ENCODE measurements at places on chromosomes 11 and 22.

DNA sequence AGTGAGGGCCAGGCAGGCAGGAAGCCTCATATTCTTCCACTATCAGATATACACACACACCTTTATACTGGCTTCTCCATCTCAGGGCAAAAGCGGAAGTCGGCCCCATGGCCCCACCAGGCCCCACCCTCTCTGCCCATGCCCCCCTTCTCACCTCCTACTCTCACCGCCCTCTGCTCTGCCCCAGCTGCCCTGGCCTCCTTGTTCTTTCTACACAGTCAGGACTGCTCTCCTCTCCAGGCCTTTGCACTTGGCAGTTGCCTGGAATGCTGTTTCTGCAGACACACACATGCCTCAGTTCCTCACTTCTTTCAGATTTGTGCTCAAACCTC is 25.3 kb downstream of the OTOG start:
- no peak for DNase-seq

DNA sequence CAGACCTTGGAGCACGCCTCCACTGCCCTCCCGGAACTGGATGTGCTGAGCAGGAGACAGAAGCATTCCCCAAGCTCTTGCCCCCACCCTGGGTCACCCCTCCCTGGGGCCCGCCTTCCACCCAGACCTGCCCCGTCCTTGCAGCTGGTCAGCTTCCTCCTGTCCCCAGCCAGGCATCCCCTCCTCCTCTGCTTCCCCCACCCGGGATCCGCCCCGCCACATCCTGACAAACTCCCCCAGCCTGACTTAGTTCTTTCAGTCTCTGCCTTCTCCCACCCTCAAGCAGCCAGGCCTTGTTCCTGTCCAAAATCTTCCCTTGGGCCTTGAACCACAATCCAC is 1.1 kb upstream of the PLXNB2 start:
- no peak for DNase-seq

GRCh38 chr11:100297516-100297915 is 389.6 kb upstream of the ARHGAP42 start:
- DNase-seq = no peak

- no peak for DNase-seq
Measured at GRCh38 chr22:18078329-18079041, 695 bp downstream of the PEX26 start.

- no peak for DNase-seq
Measured at GRCh38 chr11:74532501-74533246, 39.1 kb upstream of the LIPT2 start.

- DNase-seq = no peak
Measured at GRCh38 chr11:100757646-100758045, 70.6 kb downstream of the ARHGAP42 start.

- DNase-seq = no peak
Measured at GRCh38 chr11:83042964-83043711, 28.6 kb downstream of the RAB30 start.

GRCh38 chr11:75286826-75287465 is 46.4 kb downstream of the TPBGL start:
- DNase-seq = no peak

GRCh38 chr11:24407733-24408132 is 89.1 kb upstream of the LUZP2 start:
- DNase-seq = no peak

DNA sequence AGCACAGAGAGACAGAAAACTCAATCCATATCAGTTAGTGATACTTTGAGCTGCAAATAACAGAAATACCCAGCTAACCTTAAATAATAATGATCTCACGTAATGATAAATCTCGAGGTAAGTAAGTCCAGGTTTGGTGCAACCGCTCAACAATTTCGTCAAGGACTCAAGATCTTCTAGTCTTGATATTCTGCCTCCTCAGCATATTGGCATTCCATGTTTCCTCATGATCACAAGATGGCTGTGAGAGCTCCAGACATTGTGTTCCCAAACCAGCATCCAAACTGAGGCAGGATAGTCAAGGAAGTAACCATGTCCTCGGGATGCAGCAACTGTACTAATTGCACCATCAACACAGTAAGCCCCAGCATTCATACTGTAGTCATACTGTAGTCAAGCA is 7.5 kb upstream of the LARGE1 start:
- DNase-seq = no peak

- DNase-seq = no peak
Measured at GRCh38 chr11:69912911-69913451, 93.8 kb upstream of the FGF3 start.

DNA sequence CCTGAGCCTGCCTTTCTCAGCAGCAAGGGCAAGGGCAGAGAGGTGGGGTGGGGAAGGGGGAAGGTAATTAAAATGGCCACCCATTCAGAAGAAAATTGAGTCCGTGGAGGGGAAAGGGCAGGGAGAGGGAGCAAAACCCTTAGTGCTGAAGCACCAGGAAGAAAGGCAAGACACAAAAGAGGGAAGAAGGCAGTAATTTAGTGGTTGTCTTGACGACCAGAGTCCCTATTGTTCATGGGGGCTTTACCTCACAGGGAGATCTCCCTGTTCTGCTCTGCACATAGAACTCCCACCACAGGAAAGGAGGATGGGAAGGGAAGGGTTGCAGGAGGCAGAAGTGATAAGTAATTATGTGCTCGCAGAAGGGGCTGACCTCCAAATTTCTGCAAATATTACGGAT is 23.4 kb downstream of the SNX19 start:
- no peak for DNase-seq

DNA sequence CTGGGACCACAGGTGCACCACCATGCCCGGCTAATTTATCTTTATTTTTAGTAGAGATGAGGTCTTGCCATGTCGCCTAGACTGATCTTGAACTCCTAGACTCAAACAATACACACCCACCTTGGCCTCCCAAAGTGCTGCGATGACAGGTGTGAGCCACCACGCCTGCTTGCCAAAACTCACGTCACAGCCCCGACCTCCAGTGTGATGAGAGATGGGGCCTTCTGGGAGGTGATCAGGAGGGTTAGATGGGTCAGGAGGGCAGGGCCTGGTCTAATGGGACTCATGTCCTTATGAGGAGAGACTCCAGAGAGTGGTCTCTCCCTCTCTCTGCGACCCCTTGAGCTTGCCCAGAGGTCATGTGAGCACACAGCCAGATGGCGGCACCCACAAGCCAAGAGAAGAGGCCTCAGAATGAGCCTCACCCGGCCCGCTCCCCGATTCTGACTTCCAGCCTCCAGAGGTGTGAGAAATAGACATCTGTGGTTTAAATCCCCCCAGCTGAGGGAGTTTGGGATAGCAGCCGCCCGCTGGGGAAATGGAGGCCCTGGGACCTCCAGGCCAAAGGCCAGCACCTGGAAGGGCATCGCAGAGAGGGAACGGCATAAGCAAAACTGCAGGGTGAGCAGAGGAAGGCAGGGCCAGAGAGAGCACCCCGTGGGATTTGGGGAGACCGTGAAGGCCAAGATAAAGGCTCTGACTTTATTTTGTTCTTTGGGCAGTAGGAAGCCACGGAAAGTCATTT is 24.1 kb upstream of the GAL start:
- DNase-seq = no peak

DNA sequence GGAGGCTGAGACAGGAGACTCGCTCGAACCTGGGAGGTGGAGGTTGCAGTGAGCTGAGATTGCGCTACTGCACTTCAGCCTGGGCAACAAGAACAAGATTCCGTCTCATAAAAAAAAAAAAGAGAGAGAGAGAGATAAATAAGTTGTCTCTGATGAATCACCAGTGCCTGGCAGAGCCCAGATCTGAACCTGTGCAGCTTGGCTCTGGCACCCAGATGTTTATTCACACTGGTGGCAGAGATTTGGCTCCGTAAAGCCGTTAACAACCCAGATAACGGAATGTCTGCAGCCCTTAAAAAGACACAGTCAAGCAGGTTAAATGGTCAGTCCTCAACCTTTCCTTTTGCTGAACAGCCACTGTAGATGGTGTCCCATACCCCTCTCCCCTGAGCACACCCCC is 33.5 kb upstream of the RTL6 start:
- DNase-seq = no peak

DNA sequence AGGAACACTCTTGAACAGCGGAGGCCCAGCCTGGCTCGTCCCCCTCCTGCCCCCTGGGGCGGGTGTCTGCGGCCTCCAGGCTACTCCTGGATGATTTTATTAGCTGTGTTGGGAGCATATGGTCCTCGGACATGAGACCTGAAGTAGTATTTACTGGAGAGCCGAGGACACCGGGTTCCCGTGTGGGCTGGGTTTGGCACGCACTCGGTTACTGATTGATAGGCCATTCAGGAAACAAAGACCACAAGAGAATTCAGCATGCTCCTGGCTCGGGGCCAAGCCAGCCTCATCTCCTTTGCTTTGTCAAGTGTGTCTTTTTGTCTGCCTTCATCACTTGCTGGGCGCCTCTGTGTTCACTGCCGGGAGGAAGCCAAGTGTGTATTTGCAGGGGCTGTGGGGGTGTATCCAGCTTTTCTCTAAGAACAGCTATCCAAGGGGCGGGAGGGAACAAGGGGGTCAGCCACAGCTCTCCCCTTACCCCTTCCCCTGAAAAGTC is 9.7 kb downstream of the FXYD2 start:
- DNase-seq = peak; percentile 57

- DNase-seq = no peak
Measured at GRCh38 chr11:119759324-119759723, 30.3 kb upstream of the NECTIN1 start.

- no peak for DNase-seq
Measured at GRCh38 chr22:32341122-32341740, 16.4 kb upstream of the RFPL3 start.

GRCh38 chr11:3836903-3837302 is 3.9 kb downstream of the RHOG start:
- DNase-seq = no peak

DNA sequence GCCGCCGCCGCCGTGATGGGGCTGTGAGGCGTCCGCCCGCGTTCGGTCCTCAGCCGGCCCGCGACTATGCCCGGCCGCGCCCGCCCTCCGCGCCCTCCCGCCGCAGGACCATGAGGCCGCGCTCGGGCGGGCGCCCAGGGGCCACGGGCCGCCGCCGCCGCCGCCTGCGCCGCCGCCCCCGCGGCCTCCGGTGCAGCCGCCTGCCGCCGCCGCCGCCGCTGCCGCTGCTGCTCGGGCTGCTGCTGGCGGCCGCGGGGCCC is 215 bp downstream of the ZNRF3 start:
- no peak for DNase-seq

DNA sequence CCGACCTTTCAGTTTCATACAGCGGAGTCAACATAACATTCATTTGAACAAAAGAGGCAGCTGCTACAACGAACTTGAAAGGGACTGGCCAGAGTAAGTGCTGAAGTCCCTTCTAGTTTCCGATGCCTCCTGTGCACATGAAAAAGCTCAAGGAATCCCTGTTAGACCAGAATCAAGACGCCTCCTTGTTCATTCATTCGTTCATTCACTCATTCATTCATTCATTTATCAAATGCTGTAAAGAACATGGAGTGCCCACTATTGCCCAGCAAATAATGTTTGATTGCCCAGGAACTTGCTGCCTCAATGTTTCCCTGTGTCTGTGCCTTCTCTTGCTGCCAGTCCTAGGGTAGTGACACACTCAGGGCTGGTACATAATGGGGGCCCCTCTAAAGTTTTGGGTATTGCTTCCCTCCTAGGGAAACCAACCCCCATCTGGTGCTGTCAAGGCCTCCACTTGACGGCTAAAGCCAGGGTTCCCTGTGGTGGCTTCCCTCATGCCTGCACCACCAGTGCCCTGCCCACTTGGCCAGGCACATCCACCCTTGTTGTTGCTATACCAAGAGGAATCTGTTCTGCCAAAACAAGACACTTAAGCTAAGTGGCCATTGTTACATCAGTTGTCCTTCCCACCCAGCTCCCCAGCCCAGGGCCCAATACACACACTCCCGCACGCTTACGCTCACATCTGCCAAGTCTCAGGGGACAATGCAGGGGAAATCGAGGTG is 3.8 kb downstream of the TMPRSS13 start:
- no peak for DNase-seq

- no peak for DNase-seq
Measured at GRCh38 chr11:129702410-129703398, 112.9 kb upstream of the TMEM45B start.

DNA sequence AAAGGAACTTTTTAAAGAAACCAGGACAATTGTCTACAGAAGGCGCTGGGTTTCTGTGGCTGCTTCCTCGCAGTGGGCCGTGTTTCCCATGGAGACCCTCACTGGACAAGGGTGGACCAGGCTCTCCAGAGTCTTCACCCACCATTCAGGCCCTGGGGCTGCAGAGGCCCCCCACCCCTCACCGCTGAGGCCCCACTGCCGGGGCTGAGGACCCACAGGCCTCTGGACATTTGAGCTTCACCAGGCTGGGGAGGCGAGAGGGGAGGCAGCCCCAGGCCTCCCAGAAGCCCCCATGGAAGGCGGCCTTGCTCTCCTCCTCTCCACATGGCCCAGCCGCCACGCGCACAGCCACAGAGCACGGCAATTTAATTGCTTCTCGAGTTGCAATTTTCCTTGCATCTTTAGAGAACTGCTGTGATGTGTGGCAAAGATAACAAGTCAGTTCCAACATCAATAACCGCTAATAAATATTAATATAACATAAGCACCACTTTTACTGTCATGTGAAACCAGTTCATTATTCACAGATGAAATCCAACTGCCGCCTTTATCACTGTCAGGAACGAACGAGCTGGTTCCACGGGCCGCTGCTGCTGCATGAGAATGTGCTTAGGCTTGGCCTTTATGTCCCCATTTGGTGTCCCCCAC is 81.0 kb downstream of the PHF21B start:
- DNase-seq = no peak

- DNase-seq = no peak
Measured at GRCh38 chr11:2328021-2328420, 26.2 kb downstream of the TSPAN32 start.

GRCh38 chr11:34490304-34490703 is 23.3 kb downstream of the ELF5 start:
- DNase-seq = no peak

- no peak for DNase-seq
Measured at GRCh38 chr22:46834021-46834737, 71.7 kb downstream of the TBC1D22A start.

GRCh38 chr11:68828155-68828931 is 13.4 kb downstream of the CPT1A start:
- no peak for DNase-seq

- no peak for DNase-seq
Measured at GRCh38 chr11:130403967-130404366, 24.4 kb downstream of the ADAMTS8 start.

DNA sequence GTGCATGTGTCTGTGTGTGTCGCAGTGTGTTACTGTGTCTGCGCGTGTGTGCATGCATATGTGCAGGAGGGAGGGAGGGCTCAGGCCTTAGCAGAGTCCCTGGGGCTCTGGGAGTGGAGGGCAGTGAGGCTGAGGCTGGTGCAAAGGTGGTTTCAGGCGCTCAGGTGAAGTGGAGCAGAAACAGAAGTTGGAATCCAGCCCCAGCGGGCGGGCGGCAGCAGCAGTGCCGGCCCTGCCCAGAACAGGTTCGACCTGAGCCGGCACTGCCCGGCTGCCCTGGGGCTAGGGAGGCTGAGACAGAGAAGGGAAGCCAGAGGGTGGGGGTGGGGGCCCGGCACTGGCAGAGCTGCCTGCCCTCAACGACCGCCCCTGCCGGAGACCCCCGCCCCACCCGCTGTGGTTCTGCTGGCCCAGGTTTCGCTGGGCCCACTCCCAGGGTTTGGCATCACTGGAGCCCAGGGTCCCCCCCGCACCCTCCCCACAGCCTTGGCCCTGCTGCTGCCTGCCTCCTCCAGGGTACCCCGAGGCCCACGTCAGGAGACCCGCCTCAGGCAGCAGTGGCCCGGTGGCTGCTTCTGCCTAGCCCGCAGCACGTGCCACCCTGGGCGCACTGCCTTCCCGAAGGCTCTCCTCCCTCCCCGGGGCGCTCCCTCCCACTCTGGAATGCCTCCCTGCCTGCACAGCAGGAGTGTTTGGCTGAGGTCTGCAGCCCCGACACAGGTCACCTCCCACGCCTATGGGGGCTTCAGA is 13.3 kb downstream of the ASCL2 start:
- no peak for DNase-seq

GRCh38 chr22:46593211-46593681 is 26.9 kb upstream of the GRAMD4 start:
- no peak for DNase-seq
